GM23338 (cell line): ENCODE measurements at places on chromosomes 11 and 22. TPM values are rescaled to one million over a fixed set of nuclear protein-coding genes. Genes with fewer than 3 reads are reported as not detected.

- H3K27me3 ChIP-seq: no peaks in the 10 kb centered on the region
- no peaks in the 10 kb centered on the region for H3K36me3 ChIP-seq
- no peak for DNase-seq
- no peak overlapping the region for H3K27ac ChIP-seq
Measured at GRCh38 chr11:62013537-62014476, 46.4 kb upstream of the FTH1 start.

GRCh38 chr11:132638423-132638822 lies 893.9 kb downstream of the OPCML start:
- peaks cover 7% of the 10 kb centered on the region for H3K4me1 ChIP-seq
- H3K4me3 ChIP-seq: no peak overlapping the region
- H3K27me3 ChIP-seq: no peaks in the 10 kb centered on the region
- no peaks in the 10 kb centered on the region for H3K36me3 ChIP-seq
- DNase-seq: no peak

GRCh38 chr11:32149748-32150147 lies 58.9 kb downstream of the RCN1 start:
- H3K36me3 ChIP-seq: no peaks in the 10 kb centered on the region
- no peaks in the 10 kb centered on the region for H3K4me1 ChIP-seq
- no peak overlapping the region for H3K4me3 ChIP-seq
- no peak for DNase-seq

- H3K4me3 ChIP-seq: no peak within 1 kb of the TSS
- H3K27ac ChIP-seq: no peak within 1 kb of the TSS
- H3K36me3 ChIP-seq: no peaks in the 10 kb centered on the region
- no peaks in the 10 kb centered on the region for H3K27me3 ChIP-seq
- no peaks in the 10 kb centered on the region for H3K4me1 ChIP-seq
Measured at GRCh38 chr11:62242021-62242420, at the start of gene SCGB1D2. TSS of gene SCGB1D2 (plus strand) at chr11:62242239. CDS start at chr11:62242308, 69 bp downstream.

GRCh38 chr11:82927264-82927880 lies 25.8 kb downstream of the DDIAS start:
- no peak overlapping the region for H3K4me3 ChIP-seq
- H3K36me3 ChIP-seq: peaks cover 14% of the 10 kb centered on the region; the same call in 1 of the 2 replicates
- no peaks in the 10 kb centered on the region for H3K27me3 ChIP-seq

DNA sequence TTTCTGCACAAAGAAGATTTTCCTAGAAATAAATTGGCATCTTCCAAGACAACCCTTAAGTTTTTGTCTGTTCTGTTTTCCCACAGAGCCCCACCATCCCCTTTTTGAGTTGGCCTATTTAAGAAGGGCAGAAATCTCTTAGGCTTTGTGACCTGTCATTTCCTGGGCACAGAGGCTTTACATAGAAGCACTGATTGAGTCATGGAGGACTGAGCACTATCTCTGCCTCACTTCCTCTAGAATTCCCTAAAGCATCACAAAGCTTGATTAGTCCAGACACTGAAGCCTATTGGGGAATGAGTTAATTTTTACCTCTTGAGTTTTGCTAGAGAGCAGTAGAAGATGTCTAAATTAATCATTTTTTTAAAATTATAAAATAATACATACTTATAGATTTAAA lies 25.4 kb downstream of the TRIM44 start:
- H3K36me3 ChIP-seq: no peaks in the 10 kb centered on the region
- H3K27me3 ChIP-seq: no peaks in the 10 kb centered on the region
- peaks cover under 1% of the 10 kb centered on the region; the same call in 1 of the 2 replicates for H3K4me1 ChIP-seq

DNA sequence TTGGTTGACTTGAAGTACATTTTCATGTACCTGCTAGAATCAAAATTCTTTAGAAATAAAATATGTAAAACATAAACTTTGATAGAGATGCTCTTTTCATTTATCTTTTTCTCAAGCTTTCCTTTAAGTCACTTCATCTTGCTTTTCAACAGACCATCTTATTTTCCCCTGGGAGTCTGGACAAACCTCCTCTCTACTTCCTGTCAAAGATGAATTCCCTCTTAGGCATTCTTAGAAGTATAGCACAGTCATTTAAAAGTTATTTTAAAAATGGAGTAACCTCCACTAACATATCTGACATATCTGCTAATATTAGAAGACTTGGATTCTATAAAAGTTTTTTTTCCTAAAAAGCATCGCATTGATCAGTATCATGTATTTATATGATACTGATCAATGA lies 84.8 kb upstream of the PAX6 start:
- H3K4me1 ChIP-seq: 0 out of 2 replicates have a peak, but pooled peaks cover 6% of the 10 kb centered on the region
- peaks cover under 1% of the 10 kb centered on the region; the same call in 1 of the 2 replicates for H3K27me3 ChIP-seq
- H3K4me3 ChIP-seq: no peak overlapping the region
- H3K36me3 ChIP-seq: no peaks in the 10 kb centered on the region
- DNase-seq: no peak

DNA sequence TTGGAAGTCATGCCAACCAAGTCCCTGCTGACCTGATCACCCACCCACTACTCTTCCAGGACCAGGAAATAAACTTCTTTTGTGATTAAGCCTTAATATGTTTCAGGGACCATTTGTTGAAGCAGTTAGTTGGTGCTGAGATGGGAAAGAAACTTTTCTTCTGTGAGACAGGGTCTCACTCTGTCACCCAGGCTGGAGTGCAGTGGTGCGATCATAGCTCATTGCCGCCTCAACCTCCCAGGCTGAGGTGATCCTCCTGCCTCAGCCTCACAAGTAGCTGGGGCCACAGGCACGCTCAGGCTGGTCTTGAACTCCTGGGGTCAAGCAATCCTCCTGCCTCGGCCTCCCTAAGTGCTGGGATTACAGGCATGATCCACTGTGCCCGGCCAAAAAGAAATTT lies 10.6 kb downstream of the SUSD2 start:
- H3K4me1 ChIP-seq: no peaks in the 10 kb centered on the region
- H3K4me3 ChIP-seq: no peak overlapping the region
- no peak for DNase-seq
- H3K27me3 ChIP-seq: no peaks in the 10 kb centered on the region
- no peaks in the 10 kb centered on the region for H3K36me3 ChIP-seq
- H3K27ac ChIP-seq: no peak overlapping the region

DNA sequence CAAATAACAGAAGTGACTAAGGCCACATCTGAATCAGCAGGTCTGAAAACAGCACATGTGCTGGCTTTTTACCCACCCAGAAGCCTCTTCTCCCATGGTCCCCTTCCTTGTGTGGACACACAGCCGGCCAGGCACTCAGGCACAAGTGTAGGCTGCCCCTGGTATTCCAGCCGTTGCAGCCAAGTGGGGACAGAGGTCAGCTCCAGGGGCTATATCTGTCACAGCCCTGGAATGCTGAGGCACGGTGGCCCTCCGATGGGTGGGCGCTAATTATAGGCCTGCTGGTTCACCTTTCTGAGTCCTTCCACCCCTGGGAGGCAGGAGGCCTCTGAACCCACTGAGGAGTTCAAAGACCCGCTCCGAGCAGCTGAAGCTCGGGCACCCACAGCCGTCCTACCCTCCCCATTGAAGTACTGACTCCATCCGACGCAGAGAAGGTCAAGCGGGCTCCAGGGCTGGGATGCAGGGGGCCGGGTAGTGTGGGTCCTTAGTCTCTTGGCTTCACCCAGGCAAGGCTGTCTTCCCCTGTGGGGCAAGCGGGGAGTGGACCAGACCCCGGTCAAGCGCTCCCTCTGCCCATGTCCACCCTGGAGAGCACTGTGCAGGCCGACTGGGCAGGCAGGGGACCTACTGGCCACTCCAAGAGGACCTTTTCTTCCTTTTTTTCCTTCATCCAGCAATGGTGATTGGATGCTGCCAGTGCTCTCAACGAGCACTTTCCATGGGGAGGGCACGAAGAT lies 14.3 kb downstream of the FGF3 start:
- H3K36me3 ChIP-seq: no peaks in the 10 kb centered on the region
- H3K4me1 ChIP-seq: no peaks in the 10 kb centered on the region
- DNase-seq: no peak

GRCh38 chr11:111819161-111819828 lies 52.1 kb downstream of the ALG9 start:
- H3K4me1 ChIP-seq: peaks cover 23% of the 10 kb centered on the region
- no peak for DNase-seq
- H3K4me3 ChIP-seq: no peak overlapping the region
- no peaks in the 10 kb centered on the region for H3K36me3 ChIP-seq

GRCh38 chr11:102833731-102834130 lies 9.7 kb downstream of the MMP3 start:
- no peaks in the 10 kb centered on the region for H3K27me3 ChIP-seq
- H3K27ac ChIP-seq: no peak overlapping the region
- H3K4me1 ChIP-seq: peaks cover 18% of the 10 kb centered on the region
- no peak for DNase-seq

DNA sequence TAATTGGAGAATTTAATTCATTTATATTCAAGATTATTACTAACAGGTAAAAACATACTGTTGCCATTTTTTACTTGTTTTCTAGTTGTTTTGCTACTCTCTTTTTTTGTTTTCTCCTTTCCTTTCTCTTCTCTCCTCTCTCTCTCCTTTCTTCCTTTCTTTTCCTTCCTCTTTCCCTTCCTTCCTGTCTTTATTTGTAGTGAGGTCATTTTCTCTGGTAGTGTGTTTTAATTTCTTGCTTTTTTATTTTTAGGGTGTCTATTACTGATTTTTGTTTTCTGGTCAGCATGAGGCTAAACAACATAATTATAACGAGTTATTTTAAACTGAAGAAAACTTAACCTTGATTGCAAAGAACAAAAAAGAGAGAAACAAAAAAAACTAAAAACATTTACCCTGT lies 112.4 kb upstream of the SERPIND1 start:
- H3K4me3 ChIP-seq: no peak overlapping the region
- no peaks in the 10 kb centered on the region for H3K27me3 ChIP-seq
- no peak overlapping the region for H3K27ac ChIP-seq
- DNase-seq: no peak

DNA sequence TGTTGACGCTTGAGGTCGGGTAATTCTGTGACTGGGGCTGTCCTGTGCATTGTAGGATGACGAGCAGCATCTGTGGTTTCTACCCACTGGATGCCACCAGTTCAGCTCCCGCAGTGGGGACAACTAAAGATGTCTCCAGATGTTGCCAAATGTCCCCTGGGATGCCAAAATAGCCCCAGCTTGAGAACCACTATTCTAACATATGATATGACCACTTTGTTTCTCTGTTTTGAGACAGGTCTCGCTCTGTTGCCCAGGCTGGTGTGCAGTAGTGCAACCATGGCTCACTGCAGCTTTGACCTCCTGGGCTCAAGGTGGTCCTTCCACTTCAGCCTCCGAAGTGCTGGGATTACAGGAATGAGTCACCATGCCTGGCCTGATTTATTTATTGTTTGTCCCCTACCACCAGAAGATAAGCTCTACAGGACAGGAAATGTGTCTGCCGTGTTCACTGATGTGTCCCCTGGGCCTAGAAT lies 4.4 kb upstream of the MEN1 start:
- no peak overlapping the region for H3K27ac ChIP-seq
- no peaks in the 10 kb centered on the region for H3K36me3 ChIP-seq
- no peaks in the 10 kb centered on the region for H3K27me3 ChIP-seq
- no peaks in the 10 kb centered on the region for H3K4me1 ChIP-seq
- H3K4me3 ChIP-seq: no peak overlapping the region
- no peak for DNase-seq

DNA sequence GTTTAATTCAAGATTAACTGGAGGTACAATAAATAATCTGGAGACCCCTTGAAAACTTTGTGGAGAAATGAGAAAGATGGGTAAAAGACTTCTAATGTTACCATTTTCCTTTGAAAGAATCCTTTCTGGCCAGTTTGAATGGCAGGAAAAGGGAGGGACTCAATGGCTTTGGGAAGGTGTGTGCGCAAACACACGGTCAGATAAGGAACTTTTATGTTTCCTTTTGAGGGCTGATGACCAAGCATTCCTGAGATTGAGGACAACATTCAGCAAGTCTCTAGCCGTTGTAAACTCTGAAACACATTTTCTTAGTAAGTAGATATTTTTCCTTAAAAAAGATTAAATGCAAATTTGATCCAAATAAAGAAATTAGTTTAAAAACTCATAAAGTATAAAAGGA lies 909.7 kb upstream of the TENM4 start:
- no peaks in the 10 kb centered on the region for H3K36me3 ChIP-seq
- no peaks in the 10 kb centered on the region for H3K4me1 ChIP-seq
- H3K4me3 ChIP-seq: no peak overlapping the region
- DNase-seq: no peak

DNA sequence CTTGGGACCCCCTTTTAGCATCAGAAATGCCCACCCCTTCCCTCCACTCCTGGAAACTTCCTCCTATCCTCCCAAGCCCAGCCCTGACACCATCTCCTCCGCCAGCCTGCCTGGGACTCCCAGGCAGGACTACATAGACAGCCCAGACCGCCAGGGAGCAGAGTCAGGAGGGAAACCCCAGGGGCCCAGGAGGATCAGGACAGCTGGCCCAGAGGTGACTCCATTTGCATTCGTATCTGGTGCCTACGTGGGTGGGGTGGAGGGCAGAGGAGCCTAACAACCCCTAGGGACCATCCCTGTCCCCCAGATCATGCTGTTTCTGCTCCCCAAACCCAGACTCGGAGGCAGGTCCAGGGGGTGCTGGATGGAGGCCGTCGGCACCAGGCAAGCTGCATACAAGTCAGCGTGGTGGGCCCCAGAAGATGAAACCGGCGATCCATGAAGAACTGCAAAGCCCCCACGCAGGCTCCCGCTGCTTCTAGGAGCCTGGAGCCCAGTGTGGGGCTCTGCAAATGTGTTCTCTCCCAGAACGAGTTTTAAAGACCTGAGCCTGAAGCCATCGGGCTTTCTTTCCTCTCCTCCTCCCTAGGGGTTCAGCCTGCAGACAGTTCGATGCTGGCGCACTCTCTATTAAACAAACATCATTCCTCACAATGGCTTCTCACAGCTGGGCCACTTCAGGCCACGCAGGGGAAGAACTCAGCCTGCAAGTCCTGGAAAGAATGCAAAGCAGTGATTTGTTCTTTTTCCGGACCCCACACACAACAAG lies 1506.8 kb downstream of the BRD1 start:
- H3K36me3 ChIP-seq: no peaks in the 10 kb centered on the region
- no peaks in the 10 kb centered on the region for H3K27me3 ChIP-seq
- H3K4me1 ChIP-seq: no peaks in the 10 kb centered on the region
- no peak for DNase-seq

DNA sequence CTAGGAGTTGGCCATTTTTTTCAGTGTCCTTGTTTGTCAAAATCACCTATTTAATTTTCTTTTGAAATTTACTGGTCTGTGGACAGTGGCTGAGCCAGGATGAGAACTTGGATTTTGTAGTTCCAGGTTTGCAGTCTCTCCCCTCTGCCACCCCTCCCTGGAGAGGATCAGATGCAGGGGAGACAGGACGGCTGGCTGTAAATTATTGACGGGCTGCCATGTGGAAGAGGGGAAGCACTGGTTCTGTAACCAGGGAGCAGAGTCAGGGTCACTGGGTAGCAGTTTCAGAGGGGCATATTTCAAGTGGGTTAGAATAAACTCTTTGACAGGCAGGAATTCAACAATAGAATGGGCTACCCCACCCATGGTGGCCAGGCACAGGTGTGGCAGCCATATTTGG lies 20.6 kb upstream of the YWHAH start:
- H3K4me1 ChIP-seq: peaks cover 4% of the 10 kb centered on the region
- no peak for DNase-seq
- H3K27ac ChIP-seq: no peak overlapping the region

Gene HPX
- 0.50 and 0.63 TPM in 2 replicates for total RNA-seq

Gene JAML
- total RNA-seq: 0.12 and 0.56 TPM in 2 replicates

Gene VSIG10L2
- total RNA-seq: not detected in 2 replicates

Gene EHF
- not detected in 2 replicates for total RNA-seq

Gene PLAAT5
- 10.4 and 11.6 TPM in 2 replicates for total RNA-seq

Gene SLC22A25
- not detected in 2 replicates for total RNA-seq
